NCI-H187 (cell line): ENCODE measurements at places on chromosomes 3 and 15.

DNA sequence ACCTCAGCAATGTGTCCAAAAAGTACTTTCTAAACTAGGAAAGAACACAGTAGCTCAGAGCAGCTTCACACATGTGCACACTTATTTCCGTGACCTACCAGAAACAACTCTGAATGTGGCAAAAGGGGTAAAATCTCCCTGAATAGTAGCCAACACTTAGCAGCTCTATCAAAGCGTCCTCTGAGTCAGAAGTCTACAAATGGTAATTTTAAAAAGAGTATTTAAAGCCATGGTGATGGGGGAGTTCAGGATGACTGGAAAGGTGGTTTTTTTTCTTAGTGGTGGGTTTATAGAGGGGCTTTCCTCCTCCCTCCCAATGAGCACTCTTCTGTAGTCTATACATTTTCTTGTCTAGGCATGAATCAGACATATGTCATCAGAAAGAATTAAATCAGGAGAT, 223.8 kb upstream of the PRICKLE2 start:
- no peak for DNase-seq

DNA sequence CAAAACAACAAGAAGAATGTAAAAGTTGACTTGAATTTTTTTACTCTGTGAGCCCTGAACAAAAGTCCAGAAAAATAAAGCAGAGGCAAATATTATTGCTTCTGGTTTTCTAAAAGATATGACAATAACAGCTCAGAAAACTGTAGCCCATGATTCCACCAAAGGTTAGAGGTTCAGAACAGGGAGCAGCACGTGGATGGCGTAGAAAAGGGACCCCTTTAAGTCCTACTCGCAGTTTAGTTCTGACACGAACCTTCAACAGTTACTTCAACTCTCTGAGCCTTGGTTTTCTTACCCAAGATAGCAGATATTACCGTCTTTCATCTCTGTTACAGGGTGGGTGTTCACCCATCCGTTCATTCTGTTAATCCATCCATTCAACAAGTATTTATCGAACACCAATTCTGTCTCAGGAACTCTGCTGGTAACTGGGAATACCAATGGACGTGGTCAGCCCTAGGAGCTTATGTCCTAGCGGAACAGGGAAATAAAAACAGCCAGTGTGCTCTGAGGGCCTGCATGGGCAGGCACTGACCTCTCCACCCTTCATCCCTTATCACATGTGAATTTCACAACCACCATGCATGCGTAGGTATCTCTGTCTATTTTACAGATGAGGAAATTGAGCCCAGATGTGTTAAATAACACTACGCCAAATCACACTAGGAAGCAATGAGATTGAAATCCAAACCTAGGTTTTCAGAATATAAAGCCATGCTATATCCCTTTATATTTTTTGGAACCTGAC, 274.2 kb upstream of the ICE2 start:
- no peak for DNase-seq

DNA sequence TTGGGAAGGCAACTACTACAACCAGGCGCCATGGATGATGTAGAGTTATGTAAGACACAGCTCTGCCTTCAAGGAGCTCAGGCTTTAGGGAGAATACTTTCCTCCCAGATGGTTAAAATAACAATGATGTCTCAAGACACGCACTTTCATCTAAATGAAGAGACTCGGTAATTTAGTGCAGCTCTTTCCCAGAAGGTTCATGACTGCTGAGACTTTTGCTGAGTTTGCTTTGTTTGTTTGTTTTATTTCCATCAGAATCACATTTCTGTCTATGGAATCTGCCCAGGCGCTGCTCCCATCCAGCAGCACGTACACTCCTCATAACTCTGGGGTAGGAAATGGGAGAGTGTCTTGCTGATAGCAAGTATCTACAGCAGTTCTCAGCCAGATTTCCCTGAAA, 33.9 kb upstream of the MEX3B start:
- no peak for DNase-seq

- DNase-seq, result no peak
Measured at GRCh38 chr3:194019398-194020165, 116.4 kb upstream of the HES1 start.

DNA sequence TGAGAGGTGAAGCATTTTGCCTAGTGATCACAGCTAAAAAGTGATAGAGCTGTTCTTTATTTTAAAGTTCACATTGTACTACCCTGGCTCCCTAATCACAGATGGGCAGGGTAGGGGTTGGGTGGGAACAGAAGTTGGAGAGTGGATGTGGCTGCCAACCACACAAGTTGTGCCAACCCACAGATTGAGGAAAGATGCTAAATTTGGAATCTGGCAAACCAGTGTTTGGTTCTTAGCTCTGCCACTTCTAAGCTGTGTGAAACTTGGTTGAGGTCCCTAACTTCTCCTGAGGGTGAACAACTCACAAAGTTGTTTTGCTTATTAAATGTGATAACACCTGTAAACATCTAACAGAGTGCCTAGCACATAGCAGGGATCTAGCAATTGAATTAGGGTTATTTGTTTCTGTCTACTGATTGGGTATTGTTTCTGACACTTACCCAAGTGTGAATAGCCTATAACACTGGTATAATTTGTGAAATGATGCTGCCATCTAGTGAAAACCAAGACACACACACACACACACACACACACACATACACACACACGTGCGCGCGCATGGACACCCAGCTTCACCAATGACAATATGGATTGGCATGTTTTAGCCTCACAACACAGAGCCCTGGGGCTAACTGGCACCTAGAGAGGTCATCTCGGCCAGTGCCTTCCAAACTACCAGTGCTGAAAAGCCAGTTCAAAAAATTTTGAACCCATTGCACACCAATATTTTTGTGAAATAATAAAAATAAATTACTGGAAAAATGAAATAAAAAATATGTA, 25.3 kb downstream of the ADGRG7 start:
- DNase-seq, result no peak

- DNase-seq, result no peak
Measured at GRCh38 chr3:108394563-108394962, 98.2 kb downstream of the HHLA2 start.
